ENCODE measurements at places on chromosomes 3 and 15.

DNA sequence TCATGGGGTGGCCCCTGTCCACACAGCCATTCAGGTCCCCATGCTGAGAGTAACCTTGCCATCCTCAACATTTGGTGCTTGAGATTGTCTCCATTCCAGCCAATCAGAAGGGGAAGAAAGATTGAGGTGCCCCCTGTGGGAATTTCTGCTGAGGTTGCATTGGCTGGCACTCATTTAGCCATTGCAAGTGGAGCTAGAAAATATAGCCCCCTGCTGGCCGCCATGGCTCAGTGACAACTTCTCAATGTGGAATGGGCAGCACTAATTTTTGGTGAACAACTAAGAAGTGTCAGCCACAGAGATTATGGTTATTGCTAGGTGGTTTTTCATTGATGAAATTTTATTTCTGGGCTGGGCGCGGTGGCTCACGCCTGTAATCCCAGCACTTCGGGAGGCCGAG, 22.0 kb downstream of the COL6A6 start:
- DNase-seq = peak; percentile 54

GRCh38 chr3:30452446-30452845, 154.0 kb upstream of the TGFBR2 start:
- no peak for DNase-seq

DNA sequence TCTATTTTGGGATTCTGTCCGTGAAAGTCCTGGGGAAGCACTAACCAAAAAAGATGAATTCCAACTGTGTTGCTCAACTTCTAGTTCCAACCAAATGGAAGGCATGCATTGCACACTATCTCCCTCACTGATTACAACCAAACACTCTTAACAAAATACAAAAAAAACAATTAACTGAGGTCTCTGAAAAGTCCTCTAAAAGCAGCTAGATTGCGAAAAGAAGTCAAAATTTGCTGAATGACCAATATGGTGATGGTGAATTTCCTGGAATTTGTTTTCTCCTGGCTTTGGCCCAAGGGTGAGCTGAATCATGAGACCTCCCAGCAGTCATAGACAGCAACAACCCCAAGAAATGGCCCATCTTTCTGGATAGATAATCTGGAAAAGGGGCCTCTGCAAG, 28.3 kb downstream of the CYP19A1 start:
- no peak for DNase-seq

DNA sequence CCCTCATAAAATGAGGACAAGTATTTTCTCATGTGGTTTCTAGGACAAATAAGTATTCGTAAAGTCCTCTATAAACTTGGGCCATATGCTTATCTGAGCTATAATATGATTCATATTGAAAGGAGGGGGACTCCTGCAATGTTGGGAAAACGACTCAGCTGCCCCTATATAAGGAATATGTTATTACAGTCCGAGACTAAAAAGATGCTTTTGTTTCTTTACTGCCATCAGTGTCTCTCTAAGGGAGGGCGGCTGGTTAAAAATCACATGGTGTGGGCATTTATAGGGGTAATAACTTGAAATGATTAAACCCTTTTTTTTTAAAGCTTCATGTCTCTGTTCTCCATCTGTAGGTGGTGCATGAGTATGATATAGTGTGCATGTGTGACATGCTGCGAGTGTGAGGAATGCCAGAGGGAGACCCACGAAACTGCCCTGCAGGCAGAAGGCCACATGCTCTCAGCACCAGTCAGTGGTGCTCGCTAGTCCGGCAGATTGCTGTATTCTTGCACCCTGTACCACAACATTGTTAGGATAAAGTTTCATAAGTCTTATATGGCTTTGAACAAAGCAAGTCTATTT, 256.0 kb upstream of the CTDSPL start:
- no peak for DNase-seq

GRCh38 chr3:15724446-15724845, 73.3 kb downstream of the ANKRD28 start:
- no peak for DNase-seq
